ENCODE measurements at places on chromosomes 4 and X.

- DNase-seq: no peak
Observed at GRCh38 chr4:146978641-146979040, 33.0 kb upstream of the TTC29 start.

DNA sequence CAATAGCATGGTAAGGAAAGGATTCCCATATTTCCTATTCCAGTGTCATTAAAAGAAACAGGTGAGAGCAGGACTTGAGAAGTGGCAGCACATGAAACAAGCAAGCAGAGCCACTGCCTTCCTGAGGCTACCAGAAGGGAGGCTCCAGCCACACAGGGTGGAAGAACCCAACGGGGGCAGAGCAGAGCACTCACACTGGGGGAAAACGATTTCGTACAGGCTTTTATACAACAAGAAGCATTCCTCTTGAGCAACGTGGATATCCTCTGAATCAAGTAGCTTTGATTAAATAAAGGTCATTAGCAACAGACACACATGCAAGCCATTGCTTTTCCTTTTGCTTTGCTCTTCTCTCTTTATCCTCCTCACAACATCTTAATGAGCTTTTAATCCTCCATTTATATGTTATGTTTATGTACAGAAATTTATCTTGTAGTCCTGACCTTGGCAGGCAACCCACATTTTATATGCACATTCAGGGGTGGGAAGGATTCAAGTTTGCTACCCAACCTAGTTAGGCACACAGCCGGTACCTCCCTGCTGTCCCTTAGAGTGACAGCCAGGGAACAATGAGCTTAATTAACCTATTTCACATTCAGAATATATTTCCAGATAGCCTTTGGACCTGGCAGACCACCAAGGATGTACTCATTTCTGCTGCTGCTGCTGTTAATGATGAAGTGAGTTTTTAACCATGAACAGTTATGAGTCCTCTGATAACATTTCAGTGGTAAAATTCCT is 202.1 kb downstream of the ARHGAP24 start:
- no peak for DNase-seq

DNA sequence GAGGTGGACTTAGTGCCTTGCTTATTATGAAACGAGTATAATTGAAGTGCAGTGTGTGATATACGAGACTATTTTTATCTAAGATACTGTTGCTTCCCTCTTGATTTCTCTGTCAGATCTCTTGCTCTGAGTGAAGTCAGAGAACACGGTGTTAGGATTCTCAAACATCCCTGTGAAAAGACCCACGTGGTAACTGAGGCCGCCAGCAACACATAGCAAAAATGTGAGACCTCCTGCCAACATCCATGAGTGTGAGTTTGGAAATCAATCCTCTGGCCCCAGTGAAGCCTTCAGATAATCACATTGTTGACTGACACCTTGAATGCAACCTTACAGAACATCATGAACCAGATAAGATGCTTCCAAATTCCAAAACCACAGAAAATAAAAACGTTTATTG is 954.4 kb downstream of the FAT4 start:
- no peak for DNase-seq

- no peak for DNase-seq
Observed at GRCh38 chr4:177879851-177880250, 437.6 kb upstream of the AGA start.

DNA sequence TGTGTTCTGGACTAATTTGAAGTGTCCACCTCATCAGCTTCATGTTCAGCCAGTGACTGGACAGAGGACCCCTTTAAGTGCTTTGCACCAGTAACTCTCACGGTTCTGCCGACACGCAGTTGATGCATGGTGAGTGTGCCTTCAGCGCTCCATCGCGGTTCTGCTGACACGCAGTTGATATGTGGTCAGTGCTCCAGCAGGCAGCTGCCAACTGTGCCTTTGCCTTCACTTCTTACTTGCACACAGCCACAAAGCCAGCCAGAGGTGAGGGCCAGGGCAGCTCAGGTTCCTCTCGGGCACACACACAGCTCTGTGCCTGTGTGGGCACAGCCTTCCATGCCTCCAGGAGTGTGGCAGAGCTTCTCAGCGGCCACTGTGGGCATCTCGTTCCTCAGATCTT is 12.4 kb downstream of the NKX1-1 start:
- DNase-seq: no peak

DNA sequence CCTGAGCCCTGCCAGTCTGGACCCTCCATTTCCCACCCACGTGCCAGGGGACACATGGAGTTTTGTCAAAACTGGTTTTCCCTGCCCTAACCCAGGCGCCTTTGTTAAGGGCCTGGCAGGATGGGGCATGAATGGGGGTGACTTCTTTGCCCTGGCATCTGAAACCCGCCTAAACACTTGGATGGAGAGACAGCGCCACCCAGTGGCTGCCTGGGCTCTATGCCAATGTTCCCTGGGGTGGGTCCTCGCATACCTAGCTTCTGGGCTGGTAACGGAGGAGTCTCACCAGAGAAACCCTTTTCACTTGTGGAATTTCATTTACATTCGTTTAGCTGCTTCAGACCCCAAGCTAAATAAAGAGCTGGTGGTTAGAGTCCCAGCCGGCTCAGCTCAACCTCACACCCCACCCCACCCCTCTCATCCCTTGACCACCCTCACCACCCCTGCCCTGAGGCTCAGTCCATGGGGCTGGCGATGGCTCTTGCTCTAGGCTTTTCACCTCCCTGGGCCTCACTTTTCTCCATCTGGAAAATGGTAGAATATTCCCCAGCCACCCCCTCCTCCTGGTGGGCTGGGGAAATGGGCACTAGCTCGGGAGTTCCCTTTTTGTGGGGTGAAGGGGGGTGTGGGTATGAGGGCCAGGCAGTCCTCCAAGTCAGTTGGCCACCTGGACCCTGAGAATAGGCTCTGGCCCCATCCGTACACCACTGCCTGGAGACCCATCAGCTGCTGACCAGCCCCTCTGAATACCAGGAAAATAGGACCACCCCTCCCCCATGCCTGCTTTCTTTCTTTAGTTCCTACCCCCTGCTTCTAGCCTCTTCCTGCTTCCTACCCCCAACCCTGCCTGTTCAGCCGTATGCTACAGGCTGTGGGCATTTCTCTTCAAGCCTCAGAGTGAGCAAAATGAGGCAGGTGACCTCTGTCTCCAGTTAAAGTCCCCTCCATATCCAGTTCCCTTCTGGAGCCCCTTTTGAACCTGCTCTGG is 57.1 kb upstream of the PJA1 start:
- DNase-seq: no peak

DNA sequence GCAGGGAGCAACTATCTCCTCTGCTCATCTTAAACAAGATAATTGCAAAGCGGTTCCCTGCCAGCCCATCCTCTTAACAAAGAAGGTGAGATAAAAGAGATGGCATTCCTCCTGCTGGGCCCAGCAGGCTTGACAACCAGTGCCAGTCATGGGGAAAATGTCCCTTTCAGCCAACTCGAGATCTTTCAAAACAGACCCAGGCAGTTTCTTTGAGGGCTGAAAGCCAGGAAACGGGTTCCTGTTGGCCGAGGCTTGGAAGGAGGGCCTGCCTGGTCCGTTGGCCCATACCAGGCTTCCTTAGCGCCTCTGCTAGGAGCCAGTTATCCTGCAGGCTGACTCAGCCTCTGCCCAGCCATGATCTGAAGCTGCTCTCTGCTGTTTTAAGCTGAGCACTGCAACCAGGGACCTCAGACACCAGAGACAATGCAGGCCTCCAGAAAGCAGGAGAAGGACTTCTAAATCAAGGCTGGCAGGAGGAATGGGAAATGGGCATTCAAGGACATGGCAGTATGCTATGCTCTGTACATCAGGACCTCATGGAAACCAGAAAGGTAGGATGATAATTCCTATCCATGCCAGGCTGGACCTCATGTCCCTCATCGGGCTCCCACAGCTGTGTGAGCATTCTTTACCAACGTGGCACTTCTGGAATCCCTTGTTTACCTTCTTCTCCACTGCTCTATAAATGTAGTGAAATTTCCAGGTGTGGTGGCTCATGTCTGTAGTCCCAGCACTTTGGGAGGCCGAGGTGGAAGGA is 42.4 kb upstream of the SLC2A9 start:
- DNase-seq: no peak

DNA sequence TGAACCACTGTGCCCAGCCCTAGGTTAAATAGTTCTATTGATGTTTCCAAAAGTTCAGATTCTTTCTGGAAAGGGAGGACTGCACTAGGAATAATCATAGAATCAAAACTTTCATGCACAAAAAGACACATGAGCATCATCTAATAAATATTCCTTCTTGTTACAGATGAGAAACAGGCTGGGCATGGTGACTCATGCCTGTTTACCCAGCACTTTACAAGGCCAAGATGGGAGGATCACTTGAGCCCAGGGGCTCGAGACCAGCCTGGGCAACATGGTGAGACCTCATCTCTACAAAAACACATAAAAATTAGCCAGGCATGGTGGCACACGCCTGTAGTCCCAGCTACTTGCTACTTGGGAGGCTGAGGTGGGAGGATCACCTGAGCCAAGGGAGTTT is 27.7 kb downstream of the LARP7 start:
- no peak for DNase-seq

DNA sequence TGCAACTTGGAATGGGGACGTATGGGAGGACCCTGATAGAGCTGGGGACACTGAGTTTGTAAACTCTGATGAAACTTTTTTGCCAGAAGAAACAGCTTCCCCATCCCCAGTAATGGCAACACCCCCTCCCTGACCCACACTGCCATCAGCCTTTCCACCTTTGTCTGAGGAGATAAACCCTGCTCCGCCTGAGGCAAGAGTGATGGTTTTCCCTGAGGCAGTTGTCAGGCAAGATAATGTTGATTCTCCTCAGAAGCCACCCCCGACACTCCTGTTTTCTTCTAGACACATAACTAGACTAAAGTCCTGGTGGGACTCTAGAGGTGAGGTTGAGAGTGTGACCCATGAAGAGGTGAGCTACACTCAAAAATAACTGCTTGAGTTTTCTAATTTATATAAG is 71.9 kb upstream of the STK26 start:
- no peak for DNase-seq

GRCh38 chrX:24982306-24982965 is 33.3 kb downstream of the ARX start:
- no peak for DNase-seq

All from NCI-H774 (cell line).